ENCODE measurements at places on chromosomes 5 and 9.
A peak's percentile ranks its signal among the peaks of the same experiment; 100 is the strongest.

GRCh38 chr9:16458696-16459420, 411.6 kb downstream of the BNC2 start:
- no peak for DNase-seq

- DNase-seq = no peak
Observed at GRCh38 chr5:94983861-94984535, 300.9 kb downstream of the MCTP1 start.

DNA sequence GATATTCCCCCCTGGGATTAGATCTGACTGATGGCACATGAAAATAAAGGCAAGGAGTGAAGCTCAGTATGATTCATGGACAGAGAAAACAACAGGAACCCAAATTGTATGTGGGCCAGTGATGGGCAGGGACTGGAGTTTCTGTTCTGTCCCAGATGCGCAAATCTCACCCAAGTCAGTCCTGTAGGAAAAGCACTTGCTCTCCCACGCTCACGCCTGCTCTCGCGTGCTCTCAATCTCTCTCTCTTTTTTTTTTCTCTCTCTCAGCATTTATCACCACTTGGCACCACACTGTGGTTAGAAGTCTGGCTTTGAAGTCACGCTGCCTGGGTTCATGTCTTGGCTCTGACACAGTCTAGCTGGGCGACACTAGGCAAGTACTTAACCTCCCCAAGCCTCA, 106.5 kb upstream of the LRRTM2 start:
- no peak for DNase-seq

GRCh38 chr5:127562252-127562651, 44.8 kb downstream of the PRRC1 start:
- no peak for DNase-seq

- no peak for DNase-seq
Observed at GRCh38 chr5:112165897-112166737, 253.0 kb downstream of the EPB41L4A start.

- no peak for DNase-seq
Observed at GRCh38 chr5:171369056-171369455, 18.6 kb upstream of the NPM1 start.

GRCh38 chr5:94544031-94544650, 74.3 kb downstream of the KIAA0825 start:
- DNase-seq = no peak

GRCh38 chr9:70045452-70045851, 1.8 kb downstream of the MAMDC2 start:
- DNase-seq = no peak

DNA sequence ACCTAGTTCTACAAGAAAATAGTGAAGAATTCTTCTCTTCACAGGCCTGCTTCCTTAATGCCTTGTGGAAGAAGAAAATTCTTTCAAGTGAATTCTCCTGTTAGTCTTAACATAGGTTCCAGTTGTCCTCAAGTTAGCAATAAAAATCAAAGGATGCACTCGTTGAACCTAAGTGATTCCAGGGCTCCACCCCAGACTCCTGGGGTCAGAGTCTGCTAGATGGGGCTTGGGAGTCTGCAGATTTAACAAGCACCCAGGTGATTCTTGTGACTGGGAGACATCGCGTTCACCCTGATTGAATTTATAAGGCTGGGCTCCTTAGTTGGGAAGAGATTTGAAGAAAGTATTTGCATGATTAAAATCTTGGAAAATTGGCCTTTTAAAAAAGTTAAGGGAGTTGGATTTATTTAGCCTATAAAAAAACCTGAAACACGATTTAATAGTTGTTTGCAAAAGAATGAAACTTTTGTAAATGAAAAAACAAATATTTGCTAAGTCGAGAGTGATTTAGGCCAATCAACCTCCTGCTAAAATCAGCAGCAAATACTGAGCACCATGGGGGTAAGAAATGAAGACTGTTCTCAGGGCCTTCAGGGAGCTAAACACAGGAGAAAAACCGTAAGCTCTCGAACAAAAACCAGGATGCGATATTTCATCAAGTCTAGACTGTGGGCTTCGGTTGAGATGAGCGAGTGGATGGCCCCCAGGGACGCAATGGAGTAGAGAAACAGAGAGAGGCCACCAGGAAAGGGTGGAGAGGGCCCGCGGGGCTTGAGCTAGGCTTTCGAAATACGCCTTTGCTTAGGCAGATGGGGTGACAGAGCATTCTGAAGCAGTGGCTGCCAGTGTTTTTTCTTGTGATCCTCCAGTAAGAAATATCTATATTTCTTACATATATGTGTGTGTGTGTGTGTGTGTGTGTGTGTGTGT, 86.9 kb upstream of the TTC23L start:
- no peak for DNase-seq

- no peak for DNase-seq
Observed at GRCh38 chr5:153489611-153490010, 859 bp upstream of the GRIA1 start.

- no peak for DNase-seq
Observed at GRCh38 chr5:107468276-107468675, 202.5 kb downstream of the EFNA5 start.

GRCh38 chr5:150625164-150625535, 15.3 kb upstream of the SYNPO start:
- no peak for DNase-seq

DNA sequence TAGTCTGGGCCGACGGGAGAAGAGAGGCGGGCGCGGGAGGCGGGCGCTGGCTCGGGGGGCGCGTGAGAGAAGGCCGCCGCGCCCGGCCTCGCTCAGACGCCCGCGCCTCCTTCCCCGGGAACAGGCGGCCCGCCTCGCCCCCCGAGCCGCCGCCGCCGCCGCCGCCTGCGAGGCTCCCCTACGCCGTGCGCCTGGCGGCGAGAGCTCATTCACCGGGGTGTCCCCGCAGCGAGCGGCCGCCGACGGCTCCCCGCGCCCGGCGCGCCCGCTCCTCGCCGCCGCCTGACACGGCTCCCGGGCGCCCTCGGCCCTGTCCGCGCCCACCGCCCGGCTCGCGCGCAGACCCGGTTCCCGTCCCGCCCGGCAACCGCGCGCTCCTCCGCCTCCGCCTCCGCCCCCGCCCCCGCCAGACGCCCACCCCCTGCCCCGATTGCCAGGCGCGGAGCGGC, at the start of gene GNAQ:
TSS of gene GNAQ (minus strand) at position 368 of the 449 bp plus-strand sequence. CDS start 576 bp downstream, outside the sequence.
- DNase-seq = no peak

GRCh38 chr5:51383131-51384121, at the start of gene ISL1:
Gene ISL1, plus strand, starts transcription at chr5:51383448. Its CDS starts 224 bp downstream, at chr5:51383672.
- DNase-seq = no peak

- DNase-seq = no peak
Observed at GRCh38 chr5:90590-91547, 1.1 kb upstream of the PLEKHG4B start.

DNA sequence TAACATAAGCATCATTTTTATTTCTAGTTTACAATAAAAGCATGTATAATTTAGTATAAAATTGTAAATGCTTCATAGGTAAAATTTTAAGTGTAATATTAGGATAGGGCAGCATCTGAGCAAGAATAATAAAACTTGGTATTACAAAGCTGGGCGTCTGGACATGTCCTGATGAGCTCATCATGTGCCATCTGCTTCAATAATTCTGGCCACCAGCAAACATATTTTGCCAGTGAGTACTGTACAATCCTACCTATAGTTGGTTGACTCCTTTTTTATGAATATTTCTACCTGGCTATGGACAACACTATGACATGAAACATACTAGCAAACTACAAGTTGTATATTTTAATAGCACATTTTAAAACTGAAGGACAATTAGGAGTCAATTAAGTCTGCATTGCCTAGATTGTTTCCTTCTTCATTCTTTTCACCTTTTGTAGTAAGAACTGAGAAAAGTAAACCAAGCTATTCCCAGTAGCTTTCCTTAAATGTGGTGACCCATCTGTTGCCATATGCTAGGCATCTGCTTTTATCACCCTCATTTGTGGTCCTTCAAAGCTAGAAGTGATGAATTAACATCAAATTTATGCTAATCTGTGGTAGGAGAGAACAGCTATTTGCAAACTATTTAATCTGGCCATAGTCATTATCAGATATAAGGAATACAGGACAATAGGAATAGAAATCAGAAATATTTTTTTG, 23.4 kb downstream of the LURAP1L start:
- DNase-seq = no peak

GRCh38 chr5:160702934-160703333, 149.1 kb downstream of the ATP10B start:
- no peak for DNase-seq

DNA sequence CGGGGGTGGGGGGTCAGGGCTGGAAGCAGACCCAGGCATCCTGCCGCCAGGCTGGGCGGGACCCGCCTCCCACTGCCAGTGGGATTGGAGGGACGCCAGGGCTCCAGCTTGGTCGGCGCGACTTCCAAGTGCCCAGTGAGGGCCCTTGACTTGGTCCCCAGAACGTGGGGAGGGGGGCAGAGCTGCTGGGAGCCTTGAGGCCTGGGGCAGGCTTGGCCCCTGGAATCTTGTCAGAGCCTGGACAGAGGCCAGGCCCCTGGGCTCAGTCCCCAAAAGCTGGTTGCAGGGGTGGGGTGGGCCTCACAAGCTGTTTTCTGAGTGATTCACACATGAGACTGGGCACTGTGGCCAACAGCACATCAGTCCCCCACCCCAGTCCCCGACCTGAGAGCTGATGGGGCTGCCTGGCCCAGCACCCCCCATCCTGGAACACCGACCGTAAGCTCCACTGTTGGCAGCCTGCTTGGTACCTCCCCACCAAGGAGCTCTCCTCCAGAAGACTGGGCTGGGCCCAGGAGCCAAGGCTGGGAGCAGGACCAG, 526 bp downstream of the CLIC3 start:
- no peak for DNase-seq

GRCh38 chr5:67921004-67921601, 294.5 kb upstream of the PIK3R1 start:
- no peak for DNase-seq

- DNase-seq = no peak
Observed at GRCh38 chr9:72574156-72574810, 52.9 kb downstream of the TMC1 start.

DNA sequence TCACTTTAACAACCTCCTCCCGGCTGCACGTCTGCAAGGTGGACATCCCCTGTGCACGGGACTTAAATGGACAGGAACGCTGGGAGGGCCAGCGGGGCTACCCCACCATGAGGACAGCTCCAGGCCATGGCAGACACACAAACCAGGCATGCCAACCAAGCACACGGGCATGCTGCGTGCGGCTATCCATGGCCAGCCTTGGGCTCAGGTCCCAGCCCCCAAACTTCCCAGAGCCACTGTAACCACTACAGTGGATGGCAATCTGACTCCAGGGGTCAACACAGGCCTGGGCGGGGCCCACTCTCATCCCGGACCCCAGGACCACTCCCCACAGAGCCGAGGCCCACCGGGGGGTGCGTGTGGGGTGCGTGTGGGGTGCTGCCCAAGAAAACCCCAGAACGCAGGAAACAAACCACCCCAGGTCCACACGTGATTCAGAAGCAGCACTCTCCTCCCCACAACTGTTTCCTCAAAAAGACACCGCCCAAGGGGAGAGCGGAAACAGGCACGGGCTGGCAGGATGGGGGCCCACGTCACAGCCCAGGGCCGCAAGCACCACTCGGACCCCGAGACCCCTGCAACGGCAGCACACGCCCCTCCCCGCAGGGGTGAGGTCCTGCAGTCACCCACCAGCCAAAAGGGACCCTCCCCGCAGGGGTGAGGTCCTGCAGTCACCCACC, 7.4 kb downstream of the SLC12A7 start:
- DNase-seq = peak; percentile 21

- no peak for DNase-seq
Observed at GRCh38 chr9:129595311-129595741, 25.6 kb downstream of the C9orf50 start.

DNA sequence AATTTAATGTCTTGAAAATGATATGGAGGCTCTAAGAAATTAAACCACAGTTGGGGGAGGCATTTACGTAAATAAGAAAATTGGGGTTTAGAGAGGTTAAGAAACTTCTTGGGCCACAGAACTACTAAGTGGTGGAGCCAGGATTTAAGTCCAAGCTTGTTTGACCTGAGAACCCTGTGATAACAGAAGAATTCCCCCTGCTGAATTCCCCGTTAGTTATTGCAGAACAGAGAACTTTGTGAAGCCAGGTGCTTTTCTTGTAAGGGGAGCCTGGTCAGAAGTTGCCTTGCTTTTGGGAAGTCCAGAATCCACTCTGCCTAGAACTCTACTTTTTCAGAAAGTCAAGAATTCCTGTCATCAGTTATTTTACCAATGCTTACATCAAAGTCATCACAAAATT, 309.3 kb upstream of the SEMA6A start:
- DNase-seq = no peak

DNA sequence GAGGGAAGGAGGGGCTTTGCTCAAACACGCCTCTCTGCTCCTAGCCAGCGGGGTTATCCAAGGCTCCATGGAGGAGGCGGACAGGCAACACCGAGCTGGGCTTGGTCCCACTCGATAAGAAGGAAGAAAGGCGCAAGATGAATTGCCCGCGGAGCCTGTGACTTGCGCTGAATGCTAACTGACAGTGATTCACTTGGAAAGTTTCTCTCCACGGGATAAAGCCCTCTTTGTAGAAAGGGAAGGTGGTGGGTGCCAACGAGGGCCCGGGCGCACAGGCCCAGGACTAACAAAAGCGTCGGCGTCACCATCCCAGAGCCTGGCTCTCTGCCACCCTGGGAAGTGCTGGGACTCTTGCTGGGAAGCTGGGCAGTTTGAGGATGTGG, 76.0 kb downstream of the VAV2 start:
- DNase-seq = no peak

- DNase-seq = peak; percentile 19
Observed at GRCh38 chr5:149358294-149358651, 427 bp downstream of the PCYOX1L start.

GRCh38 chr5:194102-194501, 2.8 kb downstream of the LRRC14B start:
- no peak for DNase-seq

GRCh38 chr5:79157305-79157704, 45.7 kb downstream of the BHMT start:
- DNase-seq = no peak

DNA sequence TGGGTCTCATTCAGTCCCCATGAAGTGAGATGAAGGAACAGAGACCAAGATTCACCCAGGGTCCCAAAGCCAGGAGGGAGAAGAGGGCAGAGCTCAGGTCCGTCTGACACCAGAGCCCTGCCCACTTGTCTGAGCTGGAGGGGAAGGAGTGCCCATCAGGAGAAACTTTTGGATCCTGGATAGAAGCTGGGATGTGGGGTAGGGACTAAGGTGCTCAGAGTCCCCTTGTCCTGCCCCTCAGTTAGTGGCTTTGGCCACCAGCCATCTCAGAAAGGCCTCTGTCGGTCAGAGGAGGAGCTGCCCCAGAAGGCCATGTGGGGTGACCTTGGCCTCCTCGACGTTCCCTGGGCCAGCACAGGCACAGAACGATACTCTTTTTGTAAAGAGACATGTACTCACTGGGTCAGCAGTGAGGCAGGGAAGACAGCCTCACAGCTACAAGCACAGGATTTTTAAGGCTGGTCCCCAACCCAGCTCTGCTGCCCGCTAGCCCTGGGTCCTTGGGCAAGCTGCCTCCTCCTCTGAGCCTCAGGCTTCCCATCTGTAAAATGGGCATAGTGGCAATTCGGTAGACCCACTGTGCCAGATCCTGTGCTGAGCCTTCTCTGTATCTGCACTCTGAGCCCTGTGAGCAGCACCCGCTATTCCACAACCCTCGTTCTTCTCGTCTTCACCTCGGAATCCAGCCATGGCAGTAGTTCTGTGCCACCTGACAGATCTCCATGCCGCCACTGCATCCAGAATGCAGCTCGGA, 49.4 kb downstream of the C9orf50 start:
- no peak for DNase-seq

GRCh38 chr5:150703762-150704161, 2.9 kb upstream of the RBM22 start:
- DNase-seq = no peak

GRCh38 chr5:122959740-122960445, 76.6 kb downstream of the PPIC start:
- no peak for DNase-seq

- DNase-seq = no peak
Observed at GRCh38 chr5:168598639-168599038, 19.5 kb upstream of the PANK3 start.

- DNase-seq = no peak
Observed at GRCh38 chr9:25177858-25178257, 500.4 kb downstream of the TUSC1 start.
